Activated naive CD8-positive, alpha-beta T cell treated with anti-CD3 and anti-CD28 coated beads for 36 hours (primary cell): ENCODE measurements at places on chromosomes 5 and 9.

DNA sequence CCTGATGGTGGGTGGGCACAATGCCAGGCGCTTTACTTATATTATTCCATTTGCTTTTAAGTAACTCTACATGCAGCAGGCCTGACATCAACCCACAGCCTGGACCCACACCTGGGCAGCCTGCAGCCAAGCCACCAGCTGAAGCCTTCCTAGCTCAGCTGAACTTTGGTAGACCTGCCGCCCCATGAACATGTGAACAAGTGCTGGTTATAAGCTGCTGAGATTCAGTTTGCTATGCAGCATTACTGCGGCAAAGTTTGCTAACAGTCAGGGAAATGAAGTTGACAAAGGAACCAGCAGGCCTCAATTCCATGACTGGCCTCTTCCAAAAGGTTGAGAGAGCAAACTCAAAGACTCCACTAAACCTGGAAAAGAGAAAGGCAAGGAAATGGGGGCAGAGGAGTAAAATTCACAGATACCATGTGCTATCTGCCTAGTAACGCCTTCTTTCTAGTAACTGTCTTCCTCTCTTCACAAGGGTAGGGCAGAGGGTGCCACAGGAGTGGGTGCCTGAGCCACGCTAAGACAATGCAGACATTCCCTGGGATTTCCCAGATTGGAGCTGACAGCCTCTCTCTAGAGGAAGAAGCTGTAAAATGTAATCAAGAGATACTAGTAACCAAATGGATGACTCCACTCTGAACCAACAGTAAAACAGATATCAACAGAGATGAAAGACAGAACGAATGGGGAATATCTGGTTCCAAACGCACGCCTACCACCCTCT, 2.9 kb downstream of the BOD1 start:
- DNase-seq, result no peak

DNA sequence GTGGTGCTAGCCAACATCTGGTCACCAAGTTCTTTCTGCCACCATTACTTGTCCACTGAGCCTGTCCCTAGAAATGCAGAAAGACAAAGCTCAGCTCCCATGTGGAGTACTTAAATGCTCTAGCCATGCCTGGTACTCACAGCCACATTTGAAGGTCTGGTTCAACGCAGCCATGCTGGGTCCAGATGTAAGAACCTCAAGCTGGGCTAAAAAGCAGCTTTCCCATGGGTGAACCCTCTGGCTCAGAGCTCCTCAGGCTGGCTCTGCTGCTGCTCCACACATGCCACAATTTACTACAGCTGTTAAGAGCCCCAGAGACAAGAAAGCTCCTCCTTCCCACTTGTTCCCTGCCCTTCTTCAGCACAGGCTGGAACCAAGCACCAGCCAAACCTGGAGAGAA, 97.1 kb upstream of the LRRTM2 start:
- no peak for DNase-seq

DNA sequence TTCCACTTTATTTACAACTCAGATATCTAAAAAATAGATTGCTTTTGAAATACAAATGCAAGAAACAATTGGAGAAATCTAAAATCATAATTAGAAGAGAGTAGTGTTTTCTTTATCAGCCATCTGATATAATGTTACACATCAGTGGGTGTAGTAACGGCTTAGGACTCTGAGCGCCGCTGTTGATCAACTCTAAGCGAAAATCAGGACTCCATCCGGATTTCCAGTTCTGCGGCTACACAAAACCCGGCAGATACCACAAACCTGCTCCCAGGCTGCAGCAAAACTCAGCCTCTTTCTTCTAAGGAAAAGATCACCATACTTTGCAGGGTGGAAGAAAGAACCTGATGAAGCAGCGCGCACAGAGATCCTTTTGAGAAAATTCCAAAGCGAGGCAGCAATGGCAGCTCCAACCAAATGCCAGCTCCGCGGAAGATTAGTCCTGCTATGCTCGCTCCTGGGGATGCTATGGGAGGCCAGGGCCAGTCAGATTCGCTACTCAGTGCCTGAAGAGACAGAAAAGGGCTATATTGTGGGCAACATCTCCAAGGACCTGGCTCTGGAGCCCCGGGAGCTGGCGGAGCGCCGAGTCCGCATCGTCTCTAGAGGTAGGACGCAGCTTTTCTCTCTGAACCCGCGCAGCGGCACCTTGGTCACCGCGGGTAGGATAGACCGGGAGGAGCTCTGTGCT, at the start of gene PCDHGA9:
Gene PCDHGA9, plus strand, starts transcription at position 226 of the 691 bp plus-strand sequence. Its CDS starts 175 bp downstream, at position 401.
- no peak for DNase-seq

DNA sequence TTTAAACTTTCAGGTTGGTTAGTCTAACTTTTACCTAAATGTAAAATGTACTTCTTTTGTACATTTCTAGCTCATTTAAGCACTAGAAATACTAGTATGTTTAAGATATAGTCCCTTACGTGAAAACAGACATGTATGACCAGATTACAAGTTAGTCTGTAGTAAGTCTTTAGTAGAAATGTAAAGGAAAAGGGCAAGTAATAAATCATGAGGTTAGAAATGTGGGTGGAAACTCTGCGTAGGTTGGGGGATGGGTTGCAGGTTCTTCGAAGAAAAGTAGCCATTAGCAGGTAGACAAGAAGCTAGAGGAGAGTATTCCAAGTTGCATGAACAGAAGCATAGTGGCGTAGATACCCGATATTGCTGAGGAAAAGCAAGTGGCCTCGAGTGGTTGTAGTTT, 22.9 kb downstream of the RAD1 start:
- DNase-seq, result no peak

GRCh38 chr5:72854419-72854818, 38.0 kb downstream of the TNPO1 start:
- DNase-seq, result no peak

- no peak for DNase-seq
Observed at GRCh38 chr9:129750013-129750638, 2.7 kb downstream of the PTGES start.

GRCh38 chr5:82784521-82784920, 292.7 kb downstream of the TMEM167A start:
- DNase-seq, result no peak

DNA sequence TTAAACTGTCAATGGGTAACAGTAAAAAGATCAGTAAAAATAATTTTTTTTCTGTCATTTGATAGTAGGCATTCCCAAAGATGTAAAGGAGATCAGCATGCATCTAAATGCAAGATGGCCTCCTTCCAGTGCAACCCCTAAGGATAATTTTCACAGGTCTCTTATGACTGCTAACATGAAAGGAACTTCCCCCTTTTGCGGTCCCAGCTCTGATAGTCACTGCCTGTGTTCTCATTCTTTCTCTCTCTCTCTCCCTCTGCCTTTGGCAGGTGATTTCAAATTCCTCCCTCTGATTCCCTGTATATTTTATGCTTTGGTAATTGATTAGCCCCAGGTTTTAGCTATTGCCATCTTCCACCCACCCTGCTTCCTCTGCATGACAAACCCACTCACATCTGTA, 8.9 kb downstream of the SPINK14 start:
- no peak for DNase-seq

DNA sequence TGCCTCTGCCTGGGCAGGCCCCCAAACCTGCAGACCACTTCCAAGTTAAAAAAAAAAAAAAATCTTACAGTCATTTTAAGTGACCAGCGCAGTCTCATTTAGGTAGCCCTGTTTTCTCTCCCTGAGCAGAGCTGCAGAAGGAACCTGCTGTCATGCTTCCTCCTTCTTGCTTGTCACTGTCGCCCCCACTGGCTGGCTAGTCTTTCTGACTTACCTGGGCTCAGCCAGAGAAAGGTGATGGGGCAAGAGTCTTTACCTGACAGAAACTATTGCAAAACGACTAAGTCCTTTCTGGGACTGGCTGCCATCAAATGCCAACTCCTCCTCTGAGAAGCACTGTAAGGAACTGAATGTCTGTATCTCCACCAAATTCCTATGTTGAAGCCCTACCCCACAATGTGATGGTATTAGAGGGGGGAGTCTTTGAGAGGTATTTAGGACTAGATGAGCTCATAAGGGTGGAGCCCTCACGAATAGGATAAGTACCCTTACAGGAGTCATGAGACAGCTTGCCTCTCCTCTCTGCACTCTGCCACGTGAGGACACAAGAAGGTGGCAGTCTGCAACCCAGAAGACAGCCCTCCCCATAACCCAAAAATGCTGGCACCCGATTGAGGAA, 58.4 kb upstream of the SHC3 start:
- no peak for DNase-seq

DNA sequence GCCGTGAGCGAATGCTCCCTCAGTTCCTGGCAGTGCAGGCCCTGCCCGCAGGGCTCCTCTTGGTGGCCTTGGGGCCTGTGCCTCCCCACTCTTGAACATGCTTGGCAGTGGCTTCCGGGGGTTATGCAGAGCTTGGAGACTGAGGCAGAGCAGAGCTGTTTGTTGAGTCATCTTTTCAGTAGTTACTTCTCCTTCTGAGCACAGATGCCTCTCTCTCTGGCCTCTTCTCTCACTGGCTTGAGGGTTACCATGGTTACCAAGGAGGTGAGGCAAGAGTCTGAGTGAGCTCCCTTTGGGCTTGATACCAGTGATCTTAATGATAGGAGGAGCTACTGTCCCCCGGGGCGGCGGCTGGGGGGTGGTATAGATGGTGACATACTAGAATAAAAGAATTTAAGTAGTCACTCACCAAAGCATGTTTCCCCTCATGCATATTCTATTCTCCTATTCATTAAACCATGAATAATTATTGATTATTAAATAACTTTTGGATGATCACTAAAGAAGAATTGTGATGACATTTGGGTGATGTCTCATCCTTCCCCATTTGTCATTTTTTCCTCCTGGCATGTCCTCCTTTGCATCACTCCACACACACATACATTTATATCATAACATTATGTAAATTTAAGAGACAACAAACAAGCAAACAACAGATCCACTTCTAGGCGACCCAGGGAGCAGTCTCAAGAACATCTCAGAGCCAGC, 111.1 kb downstream of the ARHGAP26 start:
- DNase-seq, result no peak

DNA sequence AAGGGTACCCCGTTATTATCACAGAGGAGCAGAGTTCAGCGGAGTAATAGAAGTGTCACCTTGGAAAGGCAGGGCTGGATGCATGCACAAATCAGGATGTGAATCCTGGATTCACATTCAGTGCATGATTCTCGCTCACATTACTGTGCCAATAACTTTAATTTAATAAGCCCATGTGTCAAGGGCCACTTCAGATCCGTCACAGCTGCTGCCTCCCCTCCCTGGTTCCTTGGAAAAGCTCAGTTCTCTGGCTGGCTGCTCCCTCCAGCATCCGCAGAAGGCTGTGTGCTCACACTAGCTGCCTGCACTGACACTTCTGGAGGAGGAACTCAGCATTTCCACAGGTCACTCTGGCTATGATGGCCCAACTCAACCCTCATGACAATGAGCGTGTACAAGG, 256.8 kb upstream of the ADAMTS16 start:
- DNase-seq, result no peak

GRCh38 chr5:137118629-137119028, 380.5 kb downstream of the SPOCK1 start:
- no peak for DNase-seq

DNA sequence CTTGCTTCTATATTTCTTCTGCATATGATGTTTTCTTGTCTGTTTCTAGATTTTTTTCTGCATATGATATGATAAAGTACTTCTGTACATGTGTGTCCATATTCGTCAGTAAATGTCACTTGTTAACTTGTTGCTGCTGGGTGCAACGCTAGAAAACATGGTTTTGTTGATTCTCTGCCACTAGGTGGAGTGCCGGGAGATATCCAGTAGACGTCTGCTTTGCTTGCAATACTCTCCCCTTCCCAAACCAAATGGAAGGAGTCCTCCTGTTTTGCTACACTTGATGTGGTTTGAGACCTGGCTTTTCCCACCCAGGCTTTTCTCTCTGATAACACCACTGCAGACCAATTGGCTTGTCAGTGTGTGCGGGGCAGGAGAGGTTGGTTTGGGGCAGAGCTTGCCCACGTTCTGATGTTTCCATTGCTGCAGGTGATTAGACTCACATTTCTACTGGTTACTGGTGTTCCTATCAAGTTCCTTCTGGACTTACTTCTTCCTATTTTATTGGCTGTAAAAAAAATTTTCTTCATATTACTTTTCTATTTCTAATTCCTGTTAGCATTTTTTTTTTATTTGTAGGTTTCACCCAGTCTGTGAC, 900.0 kb upstream of the CDH10 start:
- DNase-seq, result no peak

DNA sequence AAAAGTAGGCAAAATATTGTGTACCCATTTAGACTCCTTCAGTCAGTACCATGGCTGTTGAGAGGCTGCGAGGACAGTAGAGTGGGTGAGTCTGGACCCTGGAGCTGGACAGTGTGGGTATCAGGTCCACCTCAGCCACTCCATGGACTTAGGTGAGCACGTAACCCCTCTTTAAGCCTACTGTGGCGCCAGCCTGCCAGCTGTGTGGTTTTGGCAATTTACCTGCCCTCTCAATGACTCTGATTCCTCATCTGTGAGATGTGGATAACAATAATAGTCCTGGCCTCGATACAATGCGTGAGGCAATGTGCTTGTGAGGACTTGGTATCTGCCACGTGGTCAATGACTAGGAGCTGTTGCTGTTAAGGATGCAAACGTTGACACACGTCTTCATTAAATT, 17.9 kb downstream of the SLC1A3 start:
- no peak for DNase-seq

- DNase-seq, result no peak
Observed at GRCh38 chr5:61831736-61832135, 474.3 kb upstream of the KIF2A start.
